Endothelial cell of umbilical vein (primary cell): ENCODE measurements at places on chromosomes 5 and 9.

DNA sequence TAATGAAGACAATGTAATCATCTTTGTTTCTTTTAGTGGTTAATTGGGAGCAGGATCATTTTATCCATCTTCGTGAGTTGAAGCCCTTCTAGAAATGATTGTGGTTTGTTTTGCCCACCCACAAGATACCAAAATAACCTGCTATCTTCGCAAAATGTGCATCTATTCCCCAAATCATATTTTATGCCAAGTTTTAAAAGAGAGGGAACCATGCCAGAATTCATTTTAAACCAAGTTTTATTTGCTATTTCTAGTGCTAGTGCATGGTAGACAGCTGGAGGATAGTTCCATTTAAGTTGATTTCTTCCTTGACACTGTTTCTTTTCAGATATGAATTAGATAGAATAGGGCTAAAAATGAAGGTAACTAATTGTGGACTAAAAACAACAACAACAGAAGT is 104.2 kb downstream of the RAB3C start:
- DNase-seq, result no peak

GRCh38 chr9:109745335-109746283 is 34.4 kb upstream of the PALM2AKAP2 start:
- no peak for DNase-seq

DNA sequence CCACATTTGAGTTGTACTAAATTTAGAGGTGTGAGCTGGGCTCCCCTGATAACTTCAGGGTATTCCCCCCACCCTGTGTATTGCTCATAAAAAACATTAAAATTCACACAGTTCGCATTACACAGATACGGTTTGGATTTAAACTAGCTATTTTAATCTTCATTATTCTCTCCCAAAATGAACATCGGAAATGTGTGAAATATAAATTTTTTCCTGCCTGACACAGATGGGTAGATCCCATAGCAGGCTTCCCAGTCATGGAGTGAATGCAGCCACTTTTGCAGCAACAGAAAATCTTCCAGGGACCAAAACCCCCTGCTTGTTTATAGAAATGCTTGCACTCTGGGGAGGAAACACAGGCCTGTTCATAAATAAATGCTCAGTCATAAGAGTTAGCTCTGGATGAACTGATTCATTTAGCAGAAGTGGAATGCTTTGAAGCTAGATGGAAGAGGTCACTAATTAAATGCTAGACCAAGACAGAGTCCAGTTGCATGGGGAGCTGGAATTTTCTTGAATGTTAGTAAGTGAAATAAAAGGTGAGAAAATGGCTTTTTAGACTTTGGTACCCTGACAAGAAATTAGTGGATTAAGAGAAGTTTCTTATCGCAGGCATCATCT is 115.6 kb downstream of the PDE8B start:
- no peak for DNase-seq

DNA sequence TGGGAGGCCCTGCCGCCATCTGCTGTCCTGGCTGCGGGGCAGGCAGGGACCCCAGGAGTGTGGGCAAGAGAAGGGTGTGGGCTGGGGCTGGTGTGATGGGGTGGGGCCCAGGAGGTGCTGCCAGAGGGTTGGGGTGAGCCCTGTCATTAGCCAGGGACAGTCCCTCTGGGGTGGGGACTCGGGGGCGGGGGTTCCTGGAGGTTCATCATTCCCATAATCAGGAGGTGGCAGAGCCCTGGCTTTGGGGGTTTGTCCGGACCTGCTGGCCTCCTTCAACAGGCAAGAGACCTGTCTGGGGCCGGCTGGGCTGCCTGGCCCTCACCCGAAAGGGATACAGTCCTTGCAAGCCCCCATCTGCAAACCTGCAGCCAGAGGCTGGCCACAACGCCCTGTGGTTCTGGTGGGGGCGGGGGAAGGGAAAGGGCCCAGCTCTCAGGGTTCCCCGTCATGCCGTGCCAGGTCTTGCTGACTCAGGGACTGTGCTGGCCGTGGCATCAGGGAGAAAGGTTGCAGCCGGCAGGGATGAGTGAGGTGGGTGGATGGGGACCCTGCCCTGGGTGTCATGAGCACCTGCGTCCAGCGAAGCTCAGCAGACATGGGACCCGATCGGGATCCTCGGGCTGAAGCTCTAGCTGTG is 65.2 kb downstream of the MRPL36 start:
- DNase-seq, result no peak

GRCh38 chr9:128702949-128703615 is 779 bp downstream of the PKN3 start:
- peak; percentile 32 for DNase-seq

- DNase-seq, result no peak
Observed at GRCh38 chr9:84187090-84187489, 153.5 kb downstream of the SLC28A3 start.

DNA sequence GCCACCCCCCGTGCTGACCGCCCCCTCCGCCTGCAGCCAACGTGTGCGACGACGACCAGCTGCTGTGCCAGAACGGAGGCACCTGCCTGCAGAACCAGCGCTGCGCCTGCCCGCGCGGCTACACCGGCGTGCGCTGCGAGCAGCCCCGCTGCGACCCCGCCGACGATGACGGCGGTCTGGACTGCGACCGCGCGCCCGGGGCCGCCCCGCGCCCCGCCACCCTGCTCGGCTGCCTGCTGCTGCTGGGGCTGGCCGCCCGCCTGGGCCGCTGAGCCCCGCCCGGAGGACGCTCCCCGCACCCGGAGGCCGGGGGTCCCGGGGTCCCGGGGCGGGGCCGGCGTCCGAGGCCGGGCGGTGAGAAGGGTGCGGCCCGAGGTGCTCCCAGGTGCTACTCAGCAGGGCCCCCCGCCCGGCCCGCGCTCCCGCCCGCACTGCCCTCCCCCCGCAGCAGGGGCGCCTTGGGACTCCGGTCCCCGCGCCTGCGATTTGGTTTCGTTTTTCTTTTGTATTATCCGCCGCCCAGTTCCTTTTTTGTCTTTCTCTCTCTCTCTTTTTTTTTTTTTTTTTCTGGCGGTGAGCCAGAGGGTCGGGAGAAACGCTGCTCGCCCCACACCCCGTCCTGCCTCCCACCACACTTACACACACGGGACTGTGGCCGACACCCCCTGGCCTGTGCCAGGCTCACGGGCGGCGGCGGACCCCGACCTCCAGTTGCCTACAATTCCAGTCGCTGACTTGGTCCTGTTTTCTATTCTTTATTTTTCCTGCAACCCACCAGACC is 80.2 kb downstream of the NTNG2 start:
- no peak for DNase-seq

GRCh38 chr5:30030101-30030500 is 1163.4 kb upstream of the CDH6 start:
- DNase-seq, result no peak

DNA sequence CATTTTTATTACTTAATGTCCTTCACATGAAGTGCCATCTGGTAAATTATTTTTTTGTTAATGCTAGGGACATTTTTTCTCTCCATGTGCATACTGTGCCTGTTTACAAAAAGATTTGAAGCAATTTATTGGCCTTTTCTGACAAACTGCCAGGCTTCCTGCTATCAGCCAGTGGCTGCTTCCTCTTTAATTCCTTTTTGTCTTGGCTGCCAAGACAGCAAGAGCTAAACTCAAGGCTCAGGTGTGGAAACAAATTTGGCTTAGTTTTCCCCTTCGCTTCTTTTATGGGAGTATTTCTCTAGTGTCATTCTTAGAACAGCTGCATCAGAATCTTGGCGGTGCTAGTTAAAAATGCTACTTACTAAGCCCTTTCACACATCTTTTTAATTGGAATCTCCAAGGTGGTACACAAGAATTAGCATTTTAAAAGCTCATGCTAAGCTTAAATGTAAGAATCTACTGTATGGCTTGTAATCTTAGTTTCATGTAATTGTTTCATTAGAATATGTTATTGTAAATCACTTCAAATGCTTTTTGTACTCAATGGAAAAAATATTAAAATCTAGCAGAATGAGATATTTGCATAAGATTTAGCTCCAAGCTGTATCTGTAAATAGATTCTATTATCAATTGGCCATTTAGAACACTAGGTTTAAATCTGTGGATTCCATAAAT is 134.2 kb upstream of the RASGRF2 start:
- DNase-seq, result peak; percentile 77

- peak; percentile 63 for DNase-seq
Observed at GRCh38 chr9:83920469-83920926, 734 bp downstream of the KIF27 start.
